ENCODE measurements at places on chromosomes 1 and 21.
A peak's percentile ranks its signal among the peaks of the same experiment; 100 is the strongest.

DNA sequence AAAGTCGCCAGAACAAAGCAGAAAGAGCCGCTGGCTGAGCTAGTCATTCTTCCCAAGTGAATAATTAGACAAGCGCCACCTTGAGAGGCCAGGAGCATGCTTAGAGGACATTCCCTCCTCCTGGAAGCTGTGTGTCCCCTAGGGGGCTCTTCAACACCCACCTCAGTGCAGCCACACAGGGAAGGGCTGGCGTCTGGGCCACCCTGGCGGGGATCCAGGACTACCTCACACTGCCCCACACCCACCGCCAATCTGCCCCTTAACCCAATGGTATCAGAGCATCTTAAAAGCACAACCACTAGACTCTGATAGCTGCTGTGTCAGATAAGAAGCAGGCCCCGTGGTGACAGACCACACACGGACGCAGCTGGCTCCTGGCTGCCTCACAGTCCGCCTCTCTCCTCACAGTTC is 24.9 kb downstream of the SETD4 start:
- DNase-seq, result no peak

- no peak for DNase-seq
These were observed 289.5 kb downstream of the KIF26B start for GRCh38 chr1:245444147-245444828.

DNA sequence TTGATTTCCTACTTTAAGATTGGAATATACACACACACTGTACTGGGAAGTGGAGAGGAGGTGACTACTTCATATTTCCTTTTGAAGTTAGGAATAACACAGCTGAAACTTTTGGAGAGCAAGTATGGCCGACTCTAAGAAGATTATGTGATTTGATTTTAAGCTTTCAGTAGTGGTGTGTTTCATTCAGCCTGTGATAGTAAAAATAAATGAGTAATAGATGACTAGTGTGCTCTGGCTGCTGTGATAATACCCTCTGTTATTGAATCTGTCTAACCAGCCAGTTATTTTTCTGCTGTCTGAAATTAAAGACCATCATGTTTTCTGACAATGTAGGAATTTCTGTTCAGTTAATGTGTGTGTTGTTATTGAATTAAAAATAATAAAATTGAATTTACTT is 48.3 kb downstream of the CTTNBP2NL start:
- DNase-seq, result no peak

DNA sequence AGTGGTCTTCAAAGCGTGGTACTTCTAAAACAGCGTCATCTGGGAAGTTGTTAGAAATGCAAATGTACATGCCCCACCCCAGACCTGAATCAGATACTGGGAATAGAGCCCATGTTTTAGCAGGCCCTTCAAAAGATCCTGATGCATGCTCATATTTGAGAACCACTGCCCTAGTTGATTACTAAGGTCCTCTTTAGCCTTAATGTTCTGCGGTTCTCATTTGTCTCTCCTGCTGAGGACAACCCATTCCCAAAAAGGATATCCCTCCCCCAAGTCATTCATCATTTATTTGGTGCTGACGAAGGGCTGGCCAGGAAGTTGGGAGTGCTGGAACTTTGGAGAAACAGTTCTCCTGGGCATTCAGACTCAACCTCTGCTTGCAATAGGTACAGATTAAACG is 92.4 kb upstream of the RALGPS2 start:
- no peak for DNase-seq

GRCh38 chr1:183498342-183498991 is 26.2 kb downstream of the SMG7 start:
- DNase-seq, result no peak

GRCh38 chr1:247491328-247491727 is 33.4 kb upstream of the OR2B11 start:
- no peak for DNase-seq

DNA sequence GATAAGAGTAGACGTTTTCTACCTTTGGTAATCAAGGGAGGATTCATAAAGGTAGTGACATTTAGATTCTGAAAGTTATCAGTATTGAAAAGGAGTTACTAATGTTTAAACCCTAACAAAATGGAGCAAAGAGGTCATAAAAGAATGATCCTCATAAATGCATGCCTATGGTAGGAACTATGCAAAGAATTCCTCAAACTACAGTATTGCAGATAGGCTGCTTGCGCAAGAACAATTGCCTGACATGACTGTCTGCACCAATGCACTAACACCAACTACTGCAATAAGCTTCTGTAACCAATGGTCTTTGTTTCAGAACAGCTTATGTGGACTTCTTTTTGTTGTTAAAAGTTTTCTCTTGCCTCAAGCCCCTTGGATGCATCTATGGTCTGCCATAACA is 597.3 kb upstream of the ADGRL4 start:
- DNase-seq, result no peak

GRCh38 chr1:180969434-180969833 is 53.2 kb downstream of the STX6 start:
- no peak for DNase-seq

GRCh38 chr1:160761046-160761445 is 22.0 kb downstream of the SLAMF7 start:
- no peak for DNase-seq

- DNase-seq, result no peak
These were observed 49.3 kb downstream of the FBXO42 start for GRCh38 chr1:16302709-16303627.

DNA sequence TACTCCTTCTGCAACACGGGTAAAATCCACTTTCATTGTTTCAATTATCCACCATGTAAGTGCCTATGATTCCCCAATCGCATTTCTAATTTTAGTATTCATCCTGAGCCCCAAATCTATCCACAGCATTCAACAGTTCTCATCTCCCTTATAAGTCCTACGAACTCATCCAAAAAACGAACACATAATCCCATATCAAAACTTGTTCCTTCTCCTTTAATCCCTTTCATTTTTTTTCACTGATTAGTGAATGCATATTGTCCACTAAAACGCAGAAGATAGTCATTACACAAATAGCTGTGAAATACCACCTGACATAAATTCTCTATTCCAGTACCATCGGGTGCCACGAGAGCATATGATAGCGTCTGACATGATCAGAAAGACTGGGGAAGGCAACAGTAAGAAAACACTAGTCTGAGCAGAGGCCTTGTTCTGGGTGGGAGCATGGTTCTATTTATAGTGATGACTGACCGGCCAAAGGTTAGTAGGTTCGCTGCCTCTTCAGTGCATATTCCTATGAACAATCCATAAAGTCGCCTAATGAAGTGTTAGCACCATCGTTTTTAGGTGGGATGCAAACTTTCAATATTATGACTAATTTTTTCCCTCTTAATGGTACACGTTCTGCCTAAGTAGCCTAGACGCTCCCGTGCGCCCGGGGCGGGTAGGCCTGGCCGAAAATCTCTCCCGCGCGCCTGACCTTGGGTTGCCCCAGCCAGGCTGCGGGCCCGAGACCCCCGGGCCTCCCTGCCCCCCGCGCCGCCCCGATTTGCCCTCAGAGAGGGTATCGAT is 648 bp downstream of the ATP5PF start:
- DNase-seq, result no peak

GRCh38 chr1:59678493-59679228 is 136.1 kb upstream of the HOOK1 start:
- no peak for DNase-seq

DNA sequence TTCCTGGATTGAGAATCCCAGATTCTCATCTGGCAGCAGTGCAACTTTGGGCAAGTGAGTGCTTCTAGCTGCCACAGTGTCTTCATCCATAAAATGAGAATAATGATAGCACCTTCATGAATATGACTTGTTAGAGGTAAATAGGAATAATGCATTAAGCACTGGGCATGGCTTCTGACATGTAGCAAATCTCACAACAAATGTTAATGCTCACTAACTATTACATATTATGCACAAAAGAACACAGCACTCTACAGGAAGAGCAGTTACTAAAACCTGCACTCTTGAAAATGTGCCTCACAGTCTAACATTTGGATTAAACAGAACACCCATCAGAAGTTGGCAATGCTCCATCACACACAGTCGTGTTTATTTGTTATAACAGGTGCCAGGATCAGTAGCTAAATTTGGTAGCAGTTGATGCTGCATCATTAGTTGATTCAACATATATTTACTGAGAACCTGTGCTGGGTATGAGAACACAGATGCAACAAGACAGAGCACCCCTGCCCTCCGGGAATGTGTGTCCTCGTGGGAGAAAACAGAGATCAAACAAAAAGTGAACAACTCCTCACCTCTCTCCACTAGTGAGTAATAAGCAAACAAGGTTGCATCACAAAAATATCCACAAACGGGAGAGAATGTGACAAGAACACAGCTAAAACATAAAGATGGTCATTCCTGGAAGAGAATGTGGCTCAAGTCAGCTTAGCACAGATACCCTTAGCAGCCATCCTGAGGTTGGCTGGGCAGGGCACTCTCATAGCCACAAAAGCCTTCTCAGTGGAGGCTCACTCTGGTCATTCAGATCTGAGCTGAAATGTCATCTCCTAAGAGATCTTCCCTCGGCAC is 26.2 kb upstream of the LBR start:
- DNase-seq, result no peak

- no peak for DNase-seq
These were observed 74.2 kb downstream of the ITGB3BP start for GRCh38 chr1:63448731-63449246.

DNA sequence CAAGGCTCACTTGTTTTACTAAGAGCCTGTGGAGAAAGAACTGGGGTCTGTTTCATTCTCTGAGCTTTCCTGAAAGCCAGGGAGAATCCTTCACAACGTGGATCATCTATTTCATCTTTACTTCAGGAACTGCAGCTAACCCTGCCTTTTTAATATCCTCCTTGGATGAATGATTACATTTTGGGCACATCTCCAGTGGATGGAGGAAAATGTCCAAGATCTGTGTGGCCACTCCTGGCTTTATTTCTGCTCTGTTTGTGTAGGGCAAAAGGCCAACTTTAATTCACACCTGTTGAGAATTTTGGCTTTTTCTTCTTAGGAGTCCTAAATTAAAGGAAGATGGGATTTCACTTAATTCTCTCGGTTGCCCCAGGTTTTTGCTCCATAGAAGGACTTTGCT is 69.5 kb upstream of the CACNA1E start:
- DNase-seq, result no peak

DNA sequence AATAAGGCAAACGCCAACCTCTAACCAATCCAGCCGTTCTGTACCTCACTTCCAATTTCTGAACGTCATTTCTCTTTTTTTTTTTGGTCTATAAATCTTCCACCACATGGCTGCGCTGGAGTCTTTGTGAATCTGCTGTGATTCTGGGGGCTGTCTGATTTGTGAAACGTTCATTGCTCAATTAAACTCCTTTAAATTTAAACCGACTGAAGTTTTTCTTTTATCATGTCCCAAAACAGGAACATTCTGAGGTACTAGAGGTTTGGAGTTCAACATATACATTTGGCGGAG is 65.5 kb upstream of the BACH1 start:
- DNase-seq, result no peak

DNA sequence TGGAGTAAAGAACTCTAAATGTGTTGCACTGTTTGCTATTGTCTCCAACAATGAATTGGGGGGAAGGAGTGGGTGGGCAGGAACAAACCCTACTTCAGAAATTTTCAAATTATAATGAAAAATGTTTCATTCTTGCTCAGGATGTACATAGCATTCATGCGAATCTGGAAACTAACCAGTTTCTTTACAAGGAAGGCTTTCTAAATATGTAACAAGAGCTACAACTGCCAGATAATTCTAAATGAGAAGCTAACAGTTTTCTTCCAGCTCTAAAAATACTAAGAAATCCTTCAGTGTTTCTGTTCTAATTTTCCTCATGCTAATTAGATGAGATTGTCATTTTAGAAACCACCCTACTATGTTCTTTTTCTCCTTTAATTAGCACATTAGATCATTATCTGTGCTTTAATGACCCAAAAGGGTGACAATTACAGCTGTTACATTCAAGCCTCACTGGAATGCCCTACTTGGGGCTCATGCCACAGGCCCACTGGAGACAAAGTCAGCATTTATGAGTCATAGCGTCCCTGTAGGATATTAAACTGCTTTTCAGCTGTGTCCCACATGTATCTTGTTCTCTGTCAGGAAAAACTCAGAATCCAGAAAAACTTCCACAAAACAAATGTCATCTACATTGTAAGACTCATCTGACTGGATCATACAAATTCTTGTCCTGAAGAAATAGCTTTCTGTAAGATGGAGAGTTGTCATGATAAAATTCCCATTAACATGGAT is 804.6 kb upstream of the CXADR start:
- no peak for DNase-seq

GRCh38 chr21:37542512-37542911 is 175.9 kb downstream of the DYRK1A start:
- DNase-seq, result no peak

DNA sequence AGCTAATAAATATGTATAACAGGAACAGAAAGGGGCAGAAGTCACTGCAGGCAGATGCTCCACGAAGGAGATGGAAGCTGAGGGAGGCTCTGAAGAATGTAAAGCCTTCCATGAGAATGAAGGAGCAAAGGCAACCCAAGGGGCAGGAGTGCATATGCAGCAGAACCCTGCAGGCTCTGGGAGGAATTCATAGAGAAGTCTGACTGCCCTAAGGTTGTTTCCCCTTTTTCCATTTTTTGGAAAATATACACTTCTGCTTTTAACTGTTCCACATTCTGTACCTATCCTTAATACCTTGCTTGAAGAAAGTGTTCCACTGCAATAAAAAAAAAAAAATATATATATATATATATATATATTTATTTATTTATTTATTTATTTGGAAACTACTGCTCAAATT is 69.6 kb downstream of the CD34 start:
- DNase-seq, result no peak

DNA sequence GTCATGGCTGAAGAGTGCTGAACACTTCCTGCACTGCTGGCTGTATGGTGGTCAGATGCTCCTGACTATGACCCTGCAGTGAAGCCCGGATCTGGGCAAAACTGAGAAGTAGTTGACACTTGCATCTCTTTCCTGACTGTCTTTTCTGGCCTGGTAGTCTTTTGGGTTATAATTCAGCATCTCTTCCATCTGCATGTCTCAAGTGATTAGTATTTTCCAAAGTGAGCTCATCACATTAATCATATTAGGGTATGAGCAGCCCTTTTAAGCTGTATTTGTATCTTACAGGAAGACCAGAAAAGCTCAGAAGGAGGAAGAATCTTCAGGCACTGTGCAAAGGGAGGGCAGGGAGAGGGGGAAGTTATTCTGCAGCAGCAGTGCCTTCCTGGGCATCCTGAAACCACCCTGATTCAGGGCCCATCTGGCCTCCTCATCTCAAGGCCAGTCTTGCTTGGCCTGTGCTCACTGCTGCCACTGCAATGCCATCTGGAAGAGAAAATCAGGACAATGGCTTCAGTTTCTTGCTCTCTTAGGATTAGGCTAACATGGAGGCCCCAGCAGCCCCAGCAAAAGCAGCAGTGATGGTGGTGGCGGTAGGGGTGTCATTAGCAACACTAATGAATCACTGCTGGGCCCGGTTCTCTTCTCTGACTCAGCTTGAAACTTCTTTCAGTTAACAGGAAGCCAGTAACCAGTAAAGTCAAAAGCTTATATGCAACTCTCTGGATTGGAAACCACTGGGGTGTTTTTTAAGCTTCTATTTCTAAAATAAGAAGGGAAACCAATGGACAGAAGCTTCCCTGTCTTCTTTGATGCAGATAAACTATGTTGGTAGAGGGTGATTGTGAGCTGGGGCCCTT is 63.3 kb upstream of the WDR26 start:
- peak; percentile 55 for DNase-seq
